ENCODE measurements at places on chromosomes 6 and 20. TPM values are rescaled to one million over a fixed set of nuclear protein-coding genes. Genes with fewer than 3 reads are reported as not detected.

- no peak for DNase-seq
These were observed 420.1 kb upstream of the SULF2 start for GRCh38 chr20:48205281-48205782.

DNA sequence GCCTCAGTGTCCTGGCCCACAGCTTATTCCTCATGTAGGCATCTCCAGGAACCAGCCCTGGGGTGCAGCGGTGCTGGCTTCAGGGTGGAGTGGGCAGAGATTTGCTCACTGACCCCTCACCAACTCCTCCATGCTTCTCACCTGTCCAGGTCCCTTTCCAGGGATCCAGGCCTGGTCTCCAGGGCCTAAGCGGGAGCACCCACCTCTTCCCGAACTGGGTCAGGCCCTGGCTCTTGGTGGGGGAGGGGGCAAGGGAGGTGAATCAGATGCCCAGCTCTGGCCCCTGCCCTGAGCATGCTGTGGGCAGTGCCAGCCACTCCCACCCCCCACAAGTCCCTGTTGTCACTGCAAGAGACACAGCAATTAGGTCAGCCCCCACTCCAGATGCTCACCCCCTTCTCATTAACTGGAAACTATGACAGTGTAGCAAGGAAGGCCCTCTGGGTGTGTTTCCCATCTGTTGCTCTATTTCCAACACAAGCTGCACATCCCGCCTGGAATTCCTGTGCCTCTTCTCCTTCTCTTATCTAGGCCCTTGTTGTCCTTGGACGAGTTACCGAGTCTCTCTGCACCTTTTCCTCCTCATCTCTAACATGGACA, 37.0 kb downstream of the MDFI start:
- no peak for DNase-seq

DNA sequence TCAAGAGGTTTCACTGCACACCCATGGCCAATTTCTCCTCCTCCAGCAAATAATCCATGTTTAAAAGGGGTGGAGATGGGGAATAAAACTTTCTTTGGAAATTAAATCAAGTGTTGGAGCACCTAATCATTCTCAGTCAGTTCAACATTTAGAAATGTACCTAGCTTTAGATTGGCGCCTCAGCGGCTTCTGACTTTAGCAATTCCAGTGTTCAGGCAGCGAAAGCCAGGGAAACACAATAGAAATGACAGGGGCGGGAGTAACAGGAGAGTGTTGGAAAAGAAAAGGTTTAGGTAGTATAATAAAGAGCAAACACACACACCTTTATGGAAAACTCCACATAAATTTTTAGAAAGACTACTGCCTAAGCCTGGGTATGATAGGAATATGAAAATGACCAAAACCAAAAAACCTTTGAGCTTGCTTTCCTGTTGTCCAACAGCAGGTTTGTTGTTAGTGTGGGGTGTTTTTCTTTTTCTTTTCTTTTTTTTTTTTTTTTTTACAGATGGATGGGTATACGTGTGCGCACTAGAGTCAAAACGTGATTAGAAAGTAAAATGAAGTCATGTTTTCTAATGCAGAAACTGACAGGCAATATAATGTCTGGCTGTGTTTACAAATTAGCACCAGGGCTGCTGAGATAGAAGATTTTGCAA, 7.7 kb downstream of the TFAP2A start:
- DNase-seq: no peak

DNA sequence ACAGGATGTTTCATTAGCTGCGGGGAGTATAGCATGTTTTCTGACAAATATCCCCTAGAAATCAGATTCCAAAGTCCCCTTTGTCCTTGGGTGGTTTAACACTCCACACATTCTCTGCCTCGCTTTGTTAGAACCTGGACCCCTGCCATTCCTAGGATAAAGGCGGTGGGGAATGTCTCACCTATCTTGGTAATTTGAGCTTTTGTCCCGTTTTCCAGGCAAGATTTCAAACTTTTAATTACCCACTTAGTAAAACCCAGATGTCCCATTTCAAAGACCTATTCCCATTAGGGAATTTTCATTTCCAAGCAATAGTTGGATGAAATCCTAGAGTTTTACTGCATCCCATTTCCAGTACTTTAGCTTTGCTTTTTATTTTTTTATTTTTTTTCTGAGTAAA, 501.0 kb upstream of the MAP3K7 start:
- DNase-seq: no peak

DNA sequence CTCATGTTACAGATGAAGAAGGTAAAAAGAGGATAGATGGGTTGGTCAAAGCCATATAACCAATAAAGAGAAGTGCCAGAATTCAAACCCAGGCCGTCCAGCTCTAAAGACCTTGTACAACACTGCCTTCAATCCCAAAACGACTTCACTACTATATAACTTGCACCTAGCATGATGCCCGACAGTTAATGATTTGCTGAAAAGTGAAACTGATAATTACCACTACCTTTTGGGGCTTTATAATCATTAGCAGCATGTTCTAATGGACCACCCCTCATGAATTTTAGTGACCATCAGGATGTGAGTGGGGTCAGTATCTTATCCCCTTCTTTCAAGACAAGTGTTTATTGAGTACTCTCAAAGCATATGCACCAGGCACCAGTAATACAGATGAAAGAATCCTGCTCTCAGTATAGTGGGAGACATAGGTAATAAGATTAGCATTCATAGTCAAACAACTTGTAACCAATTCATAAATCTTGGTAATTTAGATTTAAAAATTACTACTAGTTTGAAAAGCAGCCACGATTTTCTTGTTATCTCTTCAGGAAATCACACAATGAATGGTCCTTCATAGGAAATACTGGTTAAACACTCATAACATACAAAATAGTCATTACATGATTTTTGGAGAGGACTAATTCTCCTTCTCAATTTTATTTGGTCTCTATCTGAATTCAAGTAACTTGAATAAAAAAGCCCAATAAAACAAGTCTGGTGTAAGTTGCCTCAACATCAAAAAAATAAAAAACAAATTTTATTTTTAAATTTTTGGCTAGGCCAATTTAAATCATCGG, 98.0 kb downstream of the EPB41L2 start:
- no peak for DNase-seq

DNA sequence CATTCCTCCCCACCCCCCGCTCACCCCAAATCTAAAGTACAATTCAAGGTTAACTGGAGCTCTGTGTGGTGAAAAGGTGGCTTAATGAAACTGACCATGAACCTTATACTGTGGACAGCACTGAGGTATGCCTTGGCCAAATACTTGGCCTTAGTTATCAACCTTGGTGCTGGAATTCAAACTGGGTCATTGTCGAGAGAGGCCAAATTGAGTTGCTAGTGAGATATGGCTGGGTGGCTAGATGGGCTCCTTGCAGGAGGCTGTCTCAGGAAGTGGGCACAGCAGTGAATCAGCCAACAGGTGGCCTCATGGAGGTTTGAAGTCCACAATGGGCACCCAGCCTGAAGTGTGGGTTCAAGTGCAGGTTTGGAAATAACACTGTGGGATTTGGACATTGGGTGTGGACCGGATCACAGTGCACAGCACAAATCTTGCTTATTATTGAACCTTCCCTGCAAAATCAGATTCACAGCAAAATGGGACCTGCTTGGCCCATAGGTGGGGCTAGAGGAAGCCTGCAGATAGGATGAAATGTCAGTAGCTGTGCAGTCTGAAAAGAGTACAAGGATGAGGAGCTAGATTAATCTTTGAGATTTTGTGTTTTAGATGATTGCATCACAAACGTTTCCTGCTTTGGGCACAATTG, 5.6 kb upstream of the BTBD3 start:
- no peak for DNase-seq

DNA sequence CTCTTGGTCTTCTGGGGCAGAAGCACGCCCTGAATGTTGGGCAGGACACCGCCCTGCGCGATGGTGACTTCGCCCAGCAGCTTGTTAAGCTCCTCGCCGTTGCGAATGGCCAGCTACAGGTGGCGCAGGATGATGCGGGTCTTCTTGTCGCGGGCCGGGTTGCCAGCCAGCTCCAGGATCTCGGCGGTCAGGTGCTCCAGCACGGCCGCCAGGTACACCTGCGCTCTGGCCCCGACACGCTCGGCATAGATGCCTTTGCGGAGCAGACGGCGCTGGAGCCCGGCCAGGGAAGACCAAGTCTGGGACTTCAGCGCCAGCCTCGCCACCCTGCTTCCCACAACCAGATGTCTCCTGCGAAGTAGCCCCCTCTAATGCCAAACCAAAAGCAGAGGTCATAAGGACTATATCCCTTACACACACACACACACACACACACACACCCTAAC, 8.0 kb upstream of the SLC17A3 start:
- peak; percentile 55 for DNase-seq

GRCh38 chr6:105900125-105900937, 185.8 kb upstream of the PRDM1 start:
- peak; percentile 78 for DNase-seq

Gene ERVFRD-1
- 0.09 TPM for polyA plus RNA-seq

Gene C6orf15
- polyA plus RNA-seq: not detected

Measured in CD4-positive, CD25-positive, alpha-beta regulatory T cell (primary cell).